ENCODE measurements at places on chromosomes 3 and 15.

- no peak for DNase-seq
Observed at GRCh38 chr3:69541711-69542088, 155.8 kb upstream of the FRMD4B start.

GRCh38 chr15:91867581-91868026, 14.1 kb downstream of the SLCO3A1 start:
- DNase-seq = no peak

DNA sequence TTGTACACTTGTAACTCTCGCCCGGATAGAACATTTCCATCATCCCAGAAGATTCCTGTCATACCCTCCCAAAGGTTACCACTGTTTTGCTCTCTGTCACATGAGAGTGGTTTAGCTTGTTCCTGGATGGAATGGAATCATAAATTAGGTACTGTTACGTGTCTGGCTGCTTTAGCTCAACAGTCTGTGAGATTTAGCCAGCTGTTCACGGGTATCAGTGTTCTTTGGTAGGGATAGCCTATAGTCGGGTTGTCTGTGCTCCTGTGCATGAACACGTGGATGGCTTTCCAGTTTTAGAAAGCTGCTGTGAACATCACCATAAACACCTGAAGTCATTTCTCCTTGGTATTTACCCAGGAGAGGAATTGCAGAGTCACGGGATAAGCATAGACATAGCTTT, 58.2 kb upstream of the NR2C2 start:
- DNase-seq = no peak

DNA sequence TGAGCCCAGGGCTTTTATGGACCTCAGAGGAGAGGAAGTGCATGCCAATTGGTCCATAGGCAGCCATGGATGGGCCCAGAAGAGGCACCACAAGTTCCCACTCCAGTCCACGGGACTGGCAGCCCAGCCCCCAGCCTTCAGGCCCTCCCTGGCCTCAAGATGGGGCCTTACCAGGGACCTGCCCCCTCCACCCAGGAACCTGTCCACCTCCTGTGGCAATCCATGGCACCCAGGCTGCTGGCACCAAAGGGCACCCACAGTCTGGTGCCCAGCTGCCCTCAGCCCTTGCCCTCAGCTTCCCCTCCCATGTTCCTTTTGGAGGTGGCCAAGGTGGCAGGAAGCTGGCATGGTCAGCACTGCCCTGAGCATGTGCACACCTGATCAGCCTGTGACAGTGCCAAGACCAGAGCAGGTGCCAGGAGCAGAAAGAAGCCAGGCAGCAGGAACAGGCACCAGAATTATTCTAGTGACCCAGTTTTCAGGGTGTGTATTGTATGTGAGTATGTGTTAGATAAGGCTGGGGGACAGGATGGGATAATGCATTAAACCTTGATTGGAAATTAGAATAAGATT, 415.0 kb downstream of the NTRK3 start:
- DNase-seq = no peak

Measured in Caco-2 (cell line).